ENCODE measurements at places on chromosomes 6 and 20.

DNA sequence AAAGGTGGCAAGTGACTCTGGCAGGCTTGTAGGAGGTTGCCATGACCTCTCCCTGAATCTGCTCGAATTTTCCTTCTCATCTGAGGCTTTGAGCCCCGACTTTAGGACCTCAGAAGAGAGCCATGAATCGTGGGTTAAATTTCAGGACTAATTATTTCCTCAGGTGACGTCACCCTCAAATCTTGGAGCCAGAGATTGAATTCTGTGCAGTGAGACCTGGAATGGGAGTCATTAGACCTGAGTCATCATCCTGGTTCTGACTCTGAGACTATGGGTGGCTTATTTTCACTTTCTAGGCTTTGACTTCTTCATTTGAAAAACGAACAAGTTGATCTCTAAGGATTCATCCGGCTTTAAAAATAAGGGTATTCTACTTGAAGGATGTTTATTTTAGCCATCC is 48.5 kb upstream of the PDYN start:
- DNase-seq, result no peak

DNA sequence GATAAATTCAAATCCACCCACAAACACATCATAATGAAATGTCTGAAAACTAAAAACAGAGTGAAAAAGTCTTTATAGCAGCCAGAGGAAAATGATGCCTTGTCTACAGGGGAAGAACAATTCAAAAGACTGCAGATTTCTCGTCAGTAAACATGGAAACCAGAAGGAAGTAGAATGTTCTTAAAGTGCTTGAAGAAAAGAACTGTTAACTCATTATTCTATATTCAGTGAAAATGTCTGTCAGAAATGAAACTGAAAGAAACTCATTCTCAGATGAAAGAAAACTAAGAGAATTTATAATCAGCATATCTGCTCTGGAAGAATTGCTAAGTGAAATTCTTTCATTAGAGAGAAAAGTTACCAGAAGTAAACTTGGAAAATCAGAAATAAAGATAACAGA is 416.1 kb downstream of the TBC1D32 start:
- DNase-seq, result no peak

DNA sequence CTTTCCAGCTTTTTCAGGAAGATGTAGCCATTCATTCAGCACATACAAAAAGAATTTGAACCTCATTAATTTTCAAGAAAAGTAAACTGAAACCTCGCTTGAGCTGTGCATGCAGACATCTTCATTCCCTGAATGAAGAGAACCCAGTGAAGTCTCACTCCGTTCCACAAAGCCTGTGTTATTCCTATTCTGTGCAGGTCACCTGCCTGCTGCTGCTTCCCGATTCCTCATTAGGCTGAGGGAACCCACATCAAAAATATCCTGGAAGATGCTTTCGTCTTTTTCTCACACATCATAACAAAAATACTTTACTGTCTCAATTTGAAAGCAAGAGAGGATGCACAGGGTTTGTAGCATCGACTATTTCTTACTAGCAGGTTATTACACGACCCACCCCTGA is 40.1 kb downstream of the TRMT6 start:
- no peak for DNase-seq

DNA sequence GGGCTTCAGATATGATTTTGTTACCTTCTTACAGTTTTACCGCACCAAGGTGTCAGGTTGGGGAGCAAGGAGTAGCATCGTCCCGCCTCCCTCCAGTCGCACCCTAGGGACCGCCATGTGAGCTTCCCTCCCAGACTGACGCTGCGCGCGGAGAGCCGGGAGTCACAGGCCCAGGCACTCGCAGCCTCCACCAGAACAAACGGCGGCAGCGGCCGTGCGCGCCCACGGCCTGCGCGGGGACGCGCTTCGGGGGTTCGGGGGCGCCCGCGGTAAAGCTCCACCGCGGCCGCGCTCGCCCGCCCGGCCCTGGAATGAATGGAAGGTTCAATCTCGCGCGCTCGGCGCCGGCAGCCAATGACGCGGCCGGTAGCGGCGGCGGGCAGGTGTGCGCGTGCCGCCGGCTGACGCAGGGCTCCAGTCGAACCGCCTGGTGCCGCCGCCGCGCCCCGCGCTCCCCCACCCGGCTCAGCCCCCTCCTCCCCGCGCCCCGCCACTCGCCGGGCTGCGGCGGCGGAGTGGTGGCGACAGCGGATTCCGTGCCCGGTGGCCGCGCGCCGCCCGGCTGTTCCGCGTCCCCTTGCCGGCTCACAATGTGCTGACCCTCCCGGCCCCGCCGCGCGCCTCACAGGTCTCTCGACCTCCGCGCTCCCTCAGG is 16.5 kb upstream of the LIN28B start:
- DNase-seq, result no peak

DNA sequence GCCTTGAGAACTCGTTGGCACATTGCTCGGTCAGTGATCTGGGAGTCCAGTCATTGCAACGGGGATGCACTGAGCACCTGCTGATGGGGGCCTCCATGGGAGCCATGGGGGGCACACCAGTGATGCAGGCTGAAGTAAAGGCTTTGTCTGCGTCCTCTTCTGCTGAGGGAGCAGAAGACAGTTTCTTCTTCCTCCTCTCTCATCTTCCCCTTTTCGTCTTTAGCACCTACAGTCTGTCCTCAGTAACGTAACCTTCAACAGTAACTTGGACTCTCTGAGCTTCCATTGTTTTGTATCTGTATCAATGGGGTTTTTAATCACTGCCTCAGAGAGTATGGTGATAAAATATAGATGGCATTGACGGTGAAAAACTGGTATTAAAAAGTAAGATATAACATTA is 240.0 kb downstream of the TMEM242 start:
- no peak for DNase-seq

DNA sequence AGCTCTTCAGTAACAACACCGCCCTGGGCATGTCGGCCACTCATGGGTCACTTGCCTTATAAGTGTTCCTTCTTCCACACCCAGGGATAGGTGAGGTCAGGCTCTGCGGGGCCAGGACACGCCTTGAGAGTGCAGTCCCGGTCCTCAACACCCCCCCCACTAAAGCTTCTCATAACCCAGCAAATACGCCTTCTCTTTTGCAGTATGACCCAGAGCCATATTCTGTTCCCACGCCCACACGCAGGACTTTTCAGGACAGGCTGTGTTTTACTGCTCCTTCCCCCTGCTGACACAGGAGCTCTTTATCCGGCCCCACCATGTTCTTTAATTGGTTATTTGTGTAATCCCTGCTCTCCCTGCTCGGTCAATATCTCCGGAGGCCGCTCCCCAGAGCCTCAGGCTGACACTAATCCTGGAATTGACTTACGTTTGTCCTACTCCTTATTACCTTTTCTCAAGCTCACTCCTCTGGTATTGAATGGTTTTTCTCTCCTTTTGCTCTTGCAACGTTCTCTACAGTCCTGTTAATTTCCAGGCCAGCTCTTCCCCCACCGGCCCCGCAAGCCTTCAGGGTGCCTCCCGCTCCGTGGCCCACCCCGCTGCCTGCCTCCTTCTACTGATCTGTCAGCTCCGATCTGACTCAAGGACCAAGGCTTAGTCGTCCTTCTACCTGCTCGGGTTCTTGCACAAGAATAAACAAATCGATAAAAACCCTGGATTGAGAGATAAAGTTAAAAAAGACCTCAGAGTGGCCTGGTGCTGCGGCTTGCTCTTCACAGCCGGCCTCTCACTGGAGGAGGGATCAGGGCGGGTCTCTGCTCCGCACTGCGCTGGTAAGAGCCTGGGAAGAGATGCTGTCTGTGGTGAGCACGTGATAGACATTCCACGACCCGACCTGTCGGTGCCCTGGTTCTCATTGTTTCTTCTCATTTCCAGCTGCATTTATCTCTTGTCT is 357.5 kb downstream of the ZFAND3 start:
- DNase-seq, result no peak

- DNase-seq, result no peak
Observed at GRCh38 chr20:57860576-57860975, 150.8 kb upstream of the PMEPA1 start.

DNA sequence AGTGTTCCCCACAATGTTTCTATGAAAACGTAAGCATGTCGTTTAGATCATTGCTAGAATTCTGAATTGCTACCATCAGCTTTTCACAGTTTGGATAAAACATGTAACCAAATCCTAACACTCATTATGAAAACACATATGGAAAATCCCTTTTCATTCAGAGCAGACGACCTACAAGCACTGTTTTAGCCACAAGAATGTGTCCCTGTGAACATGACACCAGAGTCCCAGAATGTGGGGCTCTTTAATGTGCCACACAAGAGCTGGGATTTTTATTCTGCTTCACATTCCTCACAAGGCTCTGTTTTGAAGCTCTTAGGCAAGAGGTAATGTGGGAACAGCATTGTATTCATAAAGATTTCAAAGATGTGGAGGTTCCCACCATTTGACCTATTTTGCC is 141.1 kb upstream of the CITED2 start:
- no peak for DNase-seq

GRCh38 chr6:55069132-55069781 is 105.1 kb upstream of the HCRTR2 start:
- peak; percentile 23 for DNase-seq

GRCh38 chr20:48189181-48189580 is 403.9 kb upstream of the SULF2 start:
- DNase-seq, result no peak

- DNase-seq, result no peak
Observed at GRCh38 chr6:113137426-113137825, 719.7 kb upstream of the MARCKS start.

GRCh38 chr20:53294804-53295203 is 298.8 kb downstream of the ZNF217 start:
- no peak for DNase-seq

DNA sequence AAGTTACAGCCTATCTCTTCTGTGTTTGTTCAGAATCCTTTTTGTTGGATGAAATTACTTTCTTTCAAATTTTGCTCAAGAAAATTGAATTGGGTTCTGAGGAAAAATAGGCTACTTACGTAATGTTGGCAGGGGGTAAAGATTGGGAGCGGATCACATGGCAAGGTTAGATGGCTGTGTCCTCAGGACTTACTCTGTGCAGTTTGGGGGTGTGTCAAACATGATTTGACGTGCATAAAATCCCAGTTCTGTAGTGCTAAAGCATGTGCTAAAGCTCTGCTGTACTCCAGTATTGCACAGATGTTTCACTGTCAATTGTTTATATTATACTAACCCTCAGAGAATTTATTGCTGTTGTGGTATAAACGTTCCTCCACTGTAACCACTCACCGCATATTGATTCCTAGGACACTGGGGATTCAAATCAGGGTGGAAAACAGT is 2.6 kb downstream of the NT5E start:
- DNase-seq, result peak; percentile 77

DNA sequence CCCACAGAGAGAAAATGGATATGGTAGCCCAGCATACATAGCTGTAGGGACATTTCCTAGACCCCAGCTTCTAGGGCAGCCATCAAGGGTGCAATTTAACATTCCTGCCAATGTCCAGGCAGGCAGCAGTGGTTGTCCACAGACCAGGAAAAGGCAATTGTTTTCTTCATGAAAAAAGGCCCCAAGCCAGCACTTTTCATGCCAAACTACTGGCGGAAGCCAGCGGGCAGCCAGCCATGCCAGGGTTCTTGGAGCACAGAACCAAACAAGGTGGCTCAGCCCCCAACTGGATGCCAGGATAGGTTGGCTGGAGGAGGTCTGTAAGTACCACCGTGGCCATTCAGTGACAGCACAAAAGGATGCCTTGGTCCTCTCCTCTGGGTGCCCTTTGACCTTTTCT is 94.6 kb downstream of the BANF2 start:
- DNase-seq, result no peak

GRCh38 chr6:142842418-142843261 is 102.3 kb downstream of the HIVEP2 start:
- DNase-seq, result no peak

DNA sequence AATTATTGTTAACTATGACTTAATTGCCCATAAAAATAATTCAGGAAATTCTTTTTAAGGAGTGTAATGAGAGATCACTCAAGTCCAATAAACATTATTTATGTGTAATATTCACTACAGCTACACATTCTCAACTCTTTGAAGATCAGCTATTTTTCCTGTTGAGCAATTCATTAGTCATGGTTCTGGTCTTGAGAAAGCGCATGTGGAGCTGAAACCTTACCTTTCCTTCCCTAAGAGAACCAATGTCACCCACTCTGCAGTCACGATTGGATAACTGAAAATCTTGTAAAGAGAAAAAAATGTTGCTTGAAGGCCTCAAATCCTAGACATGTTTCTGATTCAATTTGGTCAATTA is 736.9 kb upstream of the MARCKS start:
- peak; percentile 70 for DNase-seq

- DNase-seq, result no peak
Observed at GRCh38 chr20:43252761-43253160, 63.1 kb upstream of the PTPRT start.

DNA sequence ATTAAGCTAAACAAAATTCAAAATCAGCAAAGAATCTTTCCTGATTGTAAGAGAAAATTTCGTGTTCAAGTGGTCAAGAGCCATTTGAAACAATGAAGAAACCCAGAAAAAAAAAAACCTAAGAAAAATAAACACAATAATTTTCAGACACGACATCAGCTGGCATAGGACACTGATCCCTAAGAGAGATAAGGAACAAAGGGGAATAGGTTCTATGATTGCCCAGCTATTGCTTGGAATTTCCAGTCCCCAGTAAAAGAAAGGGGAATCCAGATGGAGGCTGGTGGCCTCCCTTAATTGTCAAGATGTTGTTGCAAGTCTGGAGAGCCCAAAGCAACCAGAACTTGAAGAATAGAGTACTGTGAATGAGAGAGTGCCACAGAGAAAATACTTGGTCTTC is 48.5 kb downstream of the COL12A1 start:
- no peak for DNase-seq

- no peak for DNase-seq
Observed at GRCh38 chr6:43873806-43874714, 104.0 kb downstream of the VEGFA start.

GRCh38 chr6:81763968-81764367 is 11.5 kb upstream of the TENT5A start:
- no peak for DNase-seq

DNA sequence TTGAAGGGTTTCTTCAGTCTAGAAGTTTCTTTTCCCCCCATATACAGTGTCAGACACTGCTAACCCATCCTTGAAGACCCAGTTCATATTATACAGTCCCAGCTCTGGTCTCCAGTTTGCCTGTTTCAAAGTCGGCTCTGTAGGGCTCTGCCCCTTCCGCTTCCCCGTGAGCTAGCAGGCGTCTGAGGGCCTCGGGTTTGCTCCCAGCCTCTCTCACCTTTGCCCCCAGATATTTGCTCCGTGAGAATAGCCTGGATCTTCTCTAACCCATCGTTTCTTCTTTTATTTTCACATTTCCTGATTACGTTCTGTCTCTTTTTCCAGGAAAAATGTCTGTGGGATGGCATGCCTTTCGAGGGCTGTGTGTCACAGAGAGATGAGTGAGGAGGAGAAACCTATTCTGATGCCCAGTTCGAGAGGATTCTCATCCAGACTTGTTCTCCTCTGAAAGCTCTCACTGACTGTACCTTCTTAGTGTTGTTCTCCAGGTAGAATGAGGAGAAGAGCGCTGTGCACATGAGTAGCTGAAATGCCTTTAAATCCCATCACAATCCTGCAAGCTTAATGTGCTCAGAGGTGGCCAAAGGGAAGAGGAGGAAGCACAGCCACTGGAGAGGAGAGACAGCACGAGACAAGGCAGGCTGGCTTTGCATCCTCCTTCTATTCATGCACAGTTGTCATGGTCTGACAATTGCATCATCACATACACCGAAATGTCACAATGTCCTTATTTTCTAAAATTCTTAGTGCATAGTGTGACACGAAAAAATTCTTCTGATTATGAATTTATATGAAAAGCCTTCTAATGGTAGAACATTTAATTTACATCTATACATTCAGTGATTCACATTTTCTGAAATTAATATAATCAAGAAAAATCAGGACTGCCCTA is 171.1 kb downstream of the FOXA2 start:
- no peak for DNase-seq
